ENCODE measurements at places on chromosomes 4 and X.

- DNase-seq = peak; percentile 19
Measured at GRCh38 chr4:48194971-48195370, 60.9 kb upstream of the TXK start.

DNA sequence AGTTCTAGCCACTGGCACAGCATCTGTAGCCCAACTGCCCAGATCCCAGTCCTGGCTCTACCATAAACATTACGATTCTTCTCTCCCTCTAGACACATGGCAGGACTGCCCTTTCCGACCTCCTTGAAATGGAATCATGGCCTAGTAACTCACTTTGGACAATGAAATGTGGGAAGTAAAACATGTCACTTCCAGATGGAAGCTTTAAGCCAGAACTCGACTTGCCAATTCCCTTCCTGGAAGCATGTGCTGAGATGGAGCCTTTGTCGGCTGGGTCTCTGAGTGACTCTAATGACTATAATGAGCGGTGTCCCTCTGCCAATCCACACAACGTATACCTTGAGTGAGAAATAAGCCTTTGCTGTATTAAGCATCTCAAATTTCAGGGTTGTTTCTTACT, 34.7 kb downstream of the SH3RF1 start:
- no peak for DNase-seq

DNA sequence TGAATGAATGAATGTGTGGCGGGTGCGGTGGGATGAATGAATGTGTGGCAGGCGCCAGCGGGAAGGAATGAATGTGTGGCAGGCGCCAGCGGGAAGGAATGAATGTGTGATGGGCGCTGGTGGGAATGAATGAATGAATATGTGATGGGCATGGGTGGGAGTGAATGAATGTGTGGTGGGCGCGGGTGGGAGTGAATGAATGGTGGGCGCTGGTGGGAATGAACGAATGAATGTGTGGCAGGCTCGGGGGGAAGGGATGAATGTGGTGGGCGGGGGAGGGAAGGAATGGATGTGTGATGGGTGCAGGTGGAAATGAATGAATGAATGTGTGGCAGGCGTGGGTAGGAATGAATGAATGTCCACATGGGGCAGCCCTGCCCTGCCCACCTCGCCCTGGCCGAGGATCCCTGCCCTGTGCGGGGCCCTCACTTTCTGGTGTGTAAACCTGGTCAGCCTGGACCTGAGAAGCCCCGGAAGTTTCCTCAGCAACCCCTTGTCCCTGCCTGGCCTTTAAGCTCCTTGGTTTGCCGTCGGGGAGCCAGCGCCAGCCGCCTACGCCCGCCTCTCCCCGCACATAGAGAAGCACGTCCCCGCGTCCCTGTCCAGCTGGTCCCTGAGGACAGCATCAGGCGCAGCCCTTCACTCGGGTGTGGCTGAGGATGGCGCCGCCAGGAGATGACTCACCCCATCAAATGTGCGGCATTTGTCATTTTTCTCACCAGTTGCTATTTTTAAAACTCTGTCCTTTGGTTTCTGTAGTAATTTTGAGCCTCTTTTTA, 112.8 kb upstream of the LRPAP1 start:
- DNase-seq = no peak

GRCh38 chr4:47598320-47598719, 113.2 kb downstream of the ATP10D start:
- no peak for DNase-seq

GRCh38 chrX:55713631-55714030, 3.9 kb upstream of the RRAGB start:
- no peak for DNase-seq

DNA sequence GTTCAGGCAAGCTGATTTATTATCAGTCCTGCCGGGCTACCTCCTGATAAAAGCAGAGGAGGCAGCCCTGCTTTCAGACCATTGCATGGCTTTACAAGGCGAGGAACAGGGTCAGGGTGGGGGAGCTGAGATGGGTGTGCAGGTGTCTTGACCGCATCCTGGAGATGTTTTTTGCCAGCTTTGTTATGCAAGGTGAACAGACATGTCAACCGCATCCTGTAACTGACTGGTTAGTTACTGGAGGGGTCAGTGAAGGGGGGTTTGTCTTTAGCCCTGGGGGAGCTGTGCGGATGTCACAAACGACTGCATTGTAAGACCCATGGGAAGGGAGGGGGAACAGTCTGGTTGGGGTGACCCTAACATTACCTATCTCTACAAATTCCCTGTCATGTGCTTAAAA, 10.0 kb downstream of the ADAM29 start:
- DNase-seq = no peak

DNA sequence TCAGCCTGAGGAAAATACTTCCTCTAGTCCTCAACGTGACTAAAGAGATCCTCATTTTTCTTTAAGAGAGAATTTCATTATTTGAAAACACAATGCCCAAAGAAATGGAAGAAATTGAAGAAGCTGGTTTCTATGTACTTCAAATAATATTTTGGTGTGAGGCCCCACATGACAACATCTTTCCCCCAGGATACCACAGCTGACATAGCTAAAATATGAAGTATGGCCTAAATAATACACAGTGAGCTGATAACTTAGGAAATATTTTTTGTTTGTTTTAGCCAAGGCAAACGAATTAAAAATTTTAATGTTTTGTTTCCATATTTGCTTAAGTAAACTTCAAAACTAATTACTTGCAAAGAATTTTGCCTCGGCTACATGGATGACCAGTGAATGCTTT, 149.2 kb downstream of the CBR4 start:
- no peak for DNase-seq

DNA sequence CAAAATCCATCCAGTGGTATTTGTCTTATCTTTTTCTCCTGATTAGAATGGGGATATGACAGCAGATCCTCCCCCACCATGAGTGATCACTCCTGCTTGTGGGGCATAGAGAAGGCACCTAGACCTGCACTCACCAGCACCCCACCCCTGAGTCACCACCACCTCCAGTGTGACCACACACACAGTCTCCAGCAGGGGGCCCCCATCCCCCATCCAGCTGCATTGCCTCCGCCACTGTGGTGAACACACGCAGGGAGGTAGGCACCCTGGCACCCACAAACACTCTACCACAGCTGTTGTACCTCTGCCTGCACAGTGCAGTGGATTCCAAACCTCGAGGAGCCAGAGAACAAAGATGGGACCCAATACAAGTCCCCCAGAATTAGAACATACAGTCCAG, 9.0 kb upstream of the MAGEA8 start:
- no peak for DNase-seq
